ENCODE measurements at places on chromosomes 2 and 18.

DNA sequence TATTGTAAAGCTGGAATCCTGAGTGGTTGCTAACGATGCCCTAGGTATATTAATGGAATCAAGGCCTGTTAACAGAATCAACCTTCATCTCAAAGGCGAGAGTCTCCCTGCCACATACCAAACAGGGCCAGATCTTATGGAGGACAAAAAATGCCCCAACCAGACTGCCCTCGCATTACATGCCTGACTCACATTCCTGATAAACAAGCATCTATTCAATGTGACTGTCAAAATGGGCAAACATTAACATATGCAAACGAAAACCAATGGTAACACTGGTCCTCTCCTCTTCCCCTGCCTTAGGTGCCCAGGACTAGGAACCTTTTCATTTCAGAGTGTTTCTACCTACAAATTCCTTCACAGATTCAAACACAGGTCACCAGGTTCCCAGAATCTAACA lies 83.4 kb downstream of the COL6A3 start:
- no peak for DNase-seq

DNA sequence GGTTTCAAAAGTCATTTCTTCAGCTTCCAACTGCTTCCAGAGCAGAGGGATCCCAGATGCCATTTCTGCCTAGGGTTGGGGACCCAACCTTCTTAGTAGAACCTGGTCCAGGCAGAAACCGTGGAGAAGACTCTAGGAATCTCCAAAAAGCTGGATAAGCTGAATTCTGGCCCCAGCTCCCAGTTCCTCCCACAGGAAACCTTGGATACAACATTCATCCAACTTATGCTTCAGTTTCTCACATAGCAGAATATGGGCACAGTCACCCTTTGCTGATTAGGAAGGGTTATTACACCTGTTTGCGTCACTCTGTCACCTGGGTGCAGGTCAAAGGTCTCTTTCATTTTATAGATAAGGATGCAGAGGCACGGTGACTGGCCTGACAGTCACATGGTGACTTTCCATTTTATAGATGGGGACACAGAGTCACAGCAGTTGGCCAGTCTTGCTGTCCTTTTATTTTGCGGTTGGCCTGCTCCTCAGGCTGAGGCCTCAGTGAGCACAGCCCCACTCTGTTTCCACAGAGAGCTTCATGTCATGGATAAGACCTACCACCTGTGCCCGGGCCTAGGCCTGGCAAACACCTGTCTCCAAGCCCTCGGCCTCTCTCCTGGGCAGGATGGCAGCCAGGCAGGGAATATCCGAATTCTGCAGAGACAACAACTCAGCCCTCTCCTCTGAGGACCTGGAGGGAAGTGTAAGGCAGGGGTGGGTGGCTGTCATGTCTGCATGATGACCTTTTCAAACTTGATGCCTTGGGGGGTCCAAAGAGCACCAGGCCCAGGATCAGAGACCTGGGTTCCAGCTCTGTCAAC lies 148.8 kb downstream of the SMAD7 start:
- no peak for DNase-seq

GRCh38 chr2:210964141-210964764 lies 407.9 kb downstream of the CPS1 start:
- no peak for DNase-seq

GRCh38 chr2:128633501-128633900 lies 314.8 kb upstream of the HS6ST1 start:
- DNase-seq, result no peak

GRCh38 chr2:52498077-52498750 lies 1269.4 kb upstream of the CHAC2 start:
- DNase-seq, result no peak

DNA sequence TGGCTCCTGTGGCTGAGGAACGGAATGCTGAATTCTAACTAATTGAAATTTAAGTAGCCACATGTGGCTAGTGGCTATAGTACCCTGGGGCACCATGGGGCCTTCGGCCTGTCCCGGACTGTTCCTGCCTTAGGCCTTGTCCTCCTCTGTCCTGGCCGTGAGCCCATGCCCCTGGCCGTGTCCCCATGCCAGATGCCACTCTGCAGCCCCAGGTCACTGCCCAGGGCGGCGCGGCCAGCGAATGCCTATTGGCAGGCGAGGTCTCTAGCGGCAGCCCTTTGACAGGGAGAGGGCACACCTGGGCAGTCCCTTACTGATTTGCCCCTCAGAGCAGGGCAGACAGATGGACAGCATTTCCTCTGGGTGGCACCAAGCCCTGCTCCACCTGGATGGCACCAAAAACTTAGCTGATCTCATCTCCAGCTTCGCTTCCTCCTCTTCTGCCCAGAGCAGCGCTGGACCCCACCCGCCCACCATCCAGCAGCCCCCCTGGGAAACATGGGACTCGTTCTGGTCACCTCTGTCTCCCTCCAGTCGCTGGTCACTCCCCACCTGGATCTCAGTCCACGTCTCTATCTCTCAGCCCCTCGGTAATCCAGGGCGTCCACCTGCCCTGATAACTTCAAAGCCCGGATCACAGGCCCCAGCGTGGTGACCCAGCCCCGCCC lies 1.1 kb upstream of the DGKD start:
- DNase-seq, result no peak

GRCh38 chr2:11144077-11144737 lies 11.1 kb upstream of the SLC66A3 start:
- no peak for DNase-seq

- DNase-seq, result no peak
Observed at GRCh38 chr2:60957643-60958042, 59.9 kb upstream of the PEX13 start.

GRCh38 chr2:167861574-167862193 lies 385.7 kb downstream of the STK39 start:
- DNase-seq, result no peak

DNA sequence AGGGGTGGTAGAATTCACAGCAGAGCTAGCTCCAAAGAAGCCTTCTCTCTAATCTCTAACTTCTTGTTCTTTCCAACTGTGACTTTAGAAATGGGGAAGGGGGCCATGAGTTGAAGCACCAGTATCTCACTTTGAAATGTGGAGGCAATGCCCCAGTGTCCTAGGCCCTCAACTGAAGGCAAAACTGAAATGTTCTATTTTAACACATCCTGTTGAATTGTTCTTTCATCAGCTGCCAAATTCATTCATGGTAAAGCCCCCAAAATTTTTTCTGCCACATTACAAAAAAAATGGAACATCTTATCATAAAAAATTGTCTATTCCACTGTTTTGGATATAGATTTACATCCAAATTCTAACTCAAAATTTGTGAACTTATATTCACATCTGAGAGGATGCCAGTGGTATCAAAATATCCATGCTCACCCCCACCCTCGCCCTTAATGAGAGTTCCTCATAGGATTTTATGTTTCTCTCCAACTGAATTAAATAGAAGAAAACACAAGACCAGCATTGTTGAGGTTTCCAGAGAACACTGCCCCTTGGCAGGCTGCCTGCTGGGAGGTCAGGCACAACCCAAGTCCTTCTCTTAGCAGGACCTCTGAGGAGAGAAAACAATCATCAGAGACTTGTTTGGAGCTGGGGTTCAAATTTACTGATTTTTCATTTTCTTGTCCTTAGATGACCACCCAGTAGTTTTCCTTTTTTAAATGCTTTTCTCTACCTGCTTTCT lies 147.4 kb upstream of the PGAP1 start:
- DNase-seq, result no peak

DNA sequence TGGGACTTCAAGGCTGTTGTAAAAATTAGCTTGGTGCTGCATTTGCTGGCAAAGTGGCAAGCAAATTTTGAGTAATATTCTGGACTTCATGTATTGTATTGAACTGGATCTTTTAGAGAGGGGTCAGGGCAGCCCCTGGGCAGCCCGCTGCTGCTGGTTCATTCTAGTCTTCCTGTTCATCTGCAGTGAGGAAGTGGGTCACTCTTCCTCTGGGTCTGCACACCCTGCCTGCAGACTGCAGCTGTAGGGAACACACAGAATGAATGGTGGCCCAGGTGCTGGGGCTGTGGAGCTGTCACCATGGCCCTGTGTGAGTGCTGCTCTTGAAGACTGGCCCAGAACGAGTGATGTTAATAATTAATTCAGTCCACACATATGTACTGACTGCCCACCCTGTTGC lies 9.4 kb downstream of the SH3RF3 start:
- DNase-seq, result no peak

- DNase-seq, result no peak
Observed at GRCh38 chr2:134771313-134771801, 52.6 kb upstream of the TMEM163 start.

GRCh38 chr2:141699573-141699972 lies 431.2 kb downstream of the LRP1B start:
- DNase-seq, result no peak

DNA sequence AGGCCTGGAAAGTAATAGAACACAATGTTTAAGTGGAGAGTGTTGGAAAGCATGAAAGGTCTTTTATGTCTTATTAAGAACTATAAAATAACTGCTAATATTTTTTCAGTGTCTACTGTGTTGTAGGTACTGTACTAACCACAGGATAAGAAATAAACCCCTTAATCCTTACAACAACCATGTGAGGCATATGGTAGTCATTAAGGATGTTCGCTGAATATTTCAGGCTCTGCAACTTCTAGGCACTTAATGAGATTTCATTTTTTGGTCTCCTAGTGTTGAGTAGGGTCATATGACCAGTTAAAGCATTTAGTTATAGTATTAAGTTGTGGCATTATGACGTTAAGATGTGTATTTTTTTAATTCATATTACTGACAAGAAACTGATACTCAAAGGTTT lies 346.6 kb upstream of the KCNH7 start:
- DNase-seq, result no peak

DNA sequence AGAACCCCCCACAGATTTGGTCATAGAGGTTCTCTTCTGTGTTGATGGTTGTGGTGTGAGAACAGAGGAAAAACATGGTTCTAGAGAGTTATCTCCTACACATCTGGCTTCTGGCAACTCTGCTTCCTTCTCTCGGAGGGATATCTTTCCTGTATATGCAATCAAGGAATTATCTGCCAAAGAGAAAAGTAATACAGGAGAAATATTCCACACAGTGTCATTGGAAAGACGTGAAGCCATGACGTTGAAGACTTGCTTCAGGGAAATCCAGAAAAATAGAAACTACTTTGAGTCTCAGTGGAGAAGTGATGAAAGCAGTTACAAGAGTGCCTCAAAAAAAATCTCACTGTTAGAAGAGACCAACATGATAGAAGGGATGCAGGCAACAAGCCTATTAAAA lies 78.5 kb downstream of the RAB31 start:
- DNase-seq, result no peak

DNA sequence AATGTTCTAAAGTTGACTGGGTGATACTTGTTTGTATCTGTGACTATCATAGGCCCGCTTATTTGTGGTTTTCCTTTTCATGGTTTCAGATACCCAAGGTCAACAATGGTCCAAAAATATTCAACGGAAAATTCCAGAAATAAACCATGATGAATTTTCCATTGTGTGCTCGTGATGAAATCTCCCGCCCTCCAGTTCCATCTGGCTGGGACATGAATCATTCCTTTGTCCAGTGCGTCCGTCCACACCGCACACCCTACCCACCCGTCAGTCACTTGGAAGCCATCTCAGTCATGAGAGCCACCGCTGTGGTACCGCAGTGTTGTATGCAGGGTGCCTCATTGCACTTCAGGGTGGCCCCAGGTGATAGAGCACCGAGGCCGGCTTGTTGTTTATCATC lies 268.2 kb upstream of the PXDN start:
- DNase-seq, result no peak

- DNase-seq, result peak; percentile 19
Observed at GRCh38 chr18:2655178-2655953, at the start of gene SMCHD1. TSS of gene SMCHD1 (plus strand) at chr18:2655726. CDS start at chr18:2656076, 350 bp downstream.

All from cortex of kidney (tissue), 1 donor.